ENCODE measurements at places on chromosomes 4 and X.

DNA sequence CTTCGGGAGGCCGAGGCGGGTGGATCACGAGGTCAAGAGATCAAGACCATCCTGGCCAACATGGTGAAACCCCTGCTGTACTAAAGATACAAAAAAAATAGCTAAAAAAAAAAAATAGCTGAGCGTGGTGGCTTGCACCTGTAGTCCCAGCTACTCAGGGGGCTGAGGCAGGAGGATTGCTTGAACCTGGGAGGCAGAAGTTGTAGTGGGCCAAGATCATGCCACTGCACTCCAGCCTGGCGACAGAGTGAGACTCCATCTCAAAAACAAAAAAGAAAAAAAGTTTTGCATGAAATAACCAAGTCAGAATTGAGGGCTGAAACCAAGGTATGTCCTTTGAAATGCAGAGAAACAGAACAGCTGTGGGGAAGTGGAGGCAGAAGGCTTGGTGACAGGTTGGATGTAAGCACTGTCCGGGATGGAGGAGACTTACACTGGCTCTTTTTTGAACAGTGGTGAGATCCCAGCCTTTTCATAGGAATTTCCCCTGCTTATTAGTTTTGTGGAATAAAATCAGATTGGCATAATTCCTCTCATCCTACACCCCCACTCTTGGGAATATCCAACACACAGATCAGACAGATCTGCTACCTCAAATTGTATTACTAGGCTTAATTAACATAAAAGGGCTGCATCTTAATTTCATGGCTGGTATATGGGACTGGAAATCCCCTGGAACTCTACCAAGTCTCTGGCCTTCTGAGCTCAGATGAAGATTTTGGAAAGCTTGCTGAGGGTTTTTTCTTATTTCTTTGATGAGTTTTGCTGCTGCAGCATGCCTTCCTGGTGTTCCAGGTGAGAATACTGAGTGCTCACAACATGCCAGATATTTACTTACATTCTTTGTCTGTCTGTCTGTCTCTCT lies 18.8 kb upstream of the C4orf36 start:
- DNase-seq = no peak

GRCh38 chrX:13791559-13791958 lies 25.3 kb downstream of the GPM6B start:
- DNase-seq = no peak

DNA sequence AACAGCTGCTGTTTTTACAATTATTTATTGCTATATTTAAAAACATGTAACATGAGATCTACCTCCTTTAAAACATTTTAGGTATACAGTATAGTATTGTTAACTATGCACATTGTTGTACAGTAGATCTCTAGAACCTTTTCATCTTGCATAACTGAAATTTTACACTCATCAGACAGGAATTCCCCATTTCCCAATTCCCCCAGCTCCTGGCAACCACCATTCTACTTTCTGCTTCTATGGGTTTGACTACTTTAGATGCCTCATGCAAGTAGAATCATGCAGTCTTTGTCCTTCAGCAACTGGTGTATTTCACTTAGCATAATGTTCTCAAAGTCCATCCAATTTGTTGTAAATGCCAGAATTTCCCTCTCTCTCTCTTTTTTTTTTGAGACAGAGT lies 9.7 kb upstream of the LSM6 start:
- DNase-seq = no peak

DNA sequence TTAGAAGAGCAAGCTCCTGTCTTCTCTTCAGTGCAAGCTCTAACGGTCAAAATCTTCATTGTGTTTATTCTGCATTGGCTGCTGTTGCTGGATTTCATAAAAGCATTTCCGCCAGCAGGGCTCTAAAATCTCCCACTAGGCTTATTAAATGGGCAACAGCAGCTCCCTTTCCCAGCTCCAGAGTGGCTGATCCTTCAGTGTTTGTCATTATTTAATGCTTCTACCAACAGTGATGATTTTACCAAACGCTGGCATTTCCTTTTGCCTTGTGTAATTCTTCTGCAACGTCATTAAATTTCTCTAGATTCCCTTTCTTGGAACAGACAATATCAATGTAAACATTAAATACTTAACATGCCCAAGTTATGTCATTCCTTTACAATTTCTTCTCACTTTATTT lies 20.1 kb downstream of the SLC7A11 start:
- no peak for DNase-seq

DNA sequence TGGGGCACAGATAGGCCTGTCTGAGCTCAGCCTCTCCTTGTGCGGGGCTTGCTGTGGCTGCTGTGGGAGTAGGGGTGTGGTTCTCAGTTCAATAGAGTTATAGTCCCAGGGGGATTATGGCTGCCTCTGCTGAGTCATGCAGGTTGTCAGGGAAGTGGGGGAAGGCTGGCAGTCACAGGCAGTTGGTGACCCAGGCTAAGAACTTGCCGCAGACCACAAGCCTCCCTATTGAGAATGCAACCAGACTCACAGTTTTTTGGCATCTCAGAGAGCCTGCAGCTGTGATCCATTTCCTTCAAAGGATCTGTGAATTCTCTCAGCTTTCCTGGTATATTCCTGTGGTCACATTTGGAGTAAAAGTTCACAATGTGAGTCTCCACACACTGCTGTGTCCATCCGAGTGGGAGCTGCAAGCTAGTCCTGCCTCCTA lies 364.9 kb downstream of the ZNF674 start:
- no peak for DNase-seq

DNA sequence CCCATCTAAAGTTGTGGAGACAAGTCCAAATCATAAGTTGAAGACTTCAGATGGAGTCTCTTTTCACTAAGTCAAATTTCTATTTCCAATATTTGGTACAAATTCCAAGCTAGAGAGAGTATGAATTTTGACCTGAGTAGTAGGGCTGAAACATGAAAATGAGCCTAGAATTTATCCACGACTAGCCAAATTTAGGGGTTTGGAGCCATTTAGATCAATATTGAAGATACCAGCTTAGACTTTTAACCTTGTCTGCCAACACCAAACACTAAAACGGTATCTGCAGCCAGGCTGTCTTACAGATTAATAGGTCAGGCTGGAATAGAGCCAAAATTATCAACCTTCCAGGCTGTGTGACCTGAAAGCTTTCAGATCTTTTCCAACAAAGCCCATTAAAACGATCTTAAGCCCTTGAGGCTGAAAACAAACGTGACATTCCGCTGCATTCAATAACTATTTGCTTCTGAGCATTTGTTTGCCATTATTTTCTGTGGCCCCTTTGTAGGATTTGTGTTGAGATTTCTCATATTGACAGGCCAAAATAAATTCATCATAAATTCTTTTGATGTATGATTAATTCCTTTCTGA lies 268.7 kb upstream of the DKK2 start:
- DNase-seq = no peak

GRCh38 chrX:70046978-70047377 lies 2.8 kb downstream of the AWAT2 start:
- no peak for DNase-seq

DNA sequence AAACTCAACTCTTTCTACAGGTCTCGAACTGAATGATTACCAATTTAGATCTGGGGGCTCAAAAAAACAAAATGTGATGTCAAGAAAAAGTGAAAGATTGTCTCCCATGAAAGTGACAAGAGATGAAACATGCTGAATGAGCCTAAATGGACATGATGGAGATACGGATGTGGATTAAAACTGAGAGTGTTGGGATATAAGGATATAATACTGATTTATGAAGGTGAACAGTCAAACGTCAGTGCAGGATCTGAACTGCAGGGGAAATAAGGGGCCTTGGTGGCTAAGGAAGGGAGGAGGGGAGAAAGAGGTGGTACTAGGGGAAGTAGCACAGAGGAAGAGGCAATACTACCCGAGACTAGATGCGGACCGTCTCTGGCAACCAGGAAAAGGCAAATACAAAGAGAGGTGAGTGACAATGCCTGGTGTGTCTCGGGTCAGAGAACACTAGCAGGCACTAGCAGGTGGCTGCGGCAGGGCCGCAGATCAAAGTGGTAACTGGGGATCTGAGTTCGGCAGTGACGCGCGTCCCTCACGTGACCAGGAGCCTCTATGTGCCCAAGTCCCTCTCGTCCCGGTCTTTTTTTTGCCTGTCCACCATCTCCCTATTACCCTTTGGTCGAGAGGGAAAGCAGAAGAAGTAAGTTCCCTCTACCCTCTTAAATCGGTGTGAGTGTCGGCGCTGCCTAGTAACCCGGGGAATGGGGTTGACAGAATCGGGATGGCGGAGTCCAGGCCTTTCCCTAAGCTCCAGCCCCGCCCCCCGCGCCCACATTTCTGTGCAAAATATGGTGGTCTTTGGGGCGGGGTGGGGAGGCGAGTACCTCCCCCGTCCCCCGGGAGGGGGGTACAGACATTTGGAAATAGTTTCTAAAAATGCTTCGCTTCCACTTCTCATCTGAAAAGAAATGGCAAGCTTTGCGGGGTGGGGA lies at the start of gene TCEAL1:
Gene TCEAL1, plus strand, starts transcription at position 590 of the 932 bp plus-strand sequence. CDS start 942 bp downstream, outside the sequence.
- no peak for DNase-seq

- DNase-seq = no peak
These were observed 7.1 kb downstream of the CCDC160 start for GRCh38 chrX:134244043-134244442.

GRCh38 chr4:985123-985830 lies 1.6 kb upstream of the IDUA start:
- peak; percentile 40 for DNase-seq

- DNase-seq = no peak
These were observed 20.3 kb downstream of the ATP8A1 start for GRCh38 chr4:42636645-42636949.

DNA sequence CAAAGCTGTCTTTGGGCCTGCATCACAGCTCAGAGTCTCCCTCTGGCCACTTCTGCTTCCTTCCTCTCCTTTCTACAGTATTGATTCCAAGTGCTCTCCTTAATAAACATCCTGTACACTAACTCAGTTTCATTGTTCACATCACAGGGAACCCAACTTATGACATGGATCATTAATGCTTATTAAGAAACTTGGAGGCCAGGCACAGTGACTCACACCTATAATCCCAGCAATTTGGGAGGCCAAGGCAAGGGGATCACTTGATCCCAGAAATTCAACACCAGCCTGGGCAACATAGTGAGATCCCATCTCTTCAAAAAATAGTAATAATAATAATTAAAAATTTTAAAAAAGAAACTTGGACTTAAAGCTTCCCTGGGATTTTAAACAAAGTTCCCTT lies 89.2 kb upstream of the EFHC2 start:
- DNase-seq = no peak

DNA sequence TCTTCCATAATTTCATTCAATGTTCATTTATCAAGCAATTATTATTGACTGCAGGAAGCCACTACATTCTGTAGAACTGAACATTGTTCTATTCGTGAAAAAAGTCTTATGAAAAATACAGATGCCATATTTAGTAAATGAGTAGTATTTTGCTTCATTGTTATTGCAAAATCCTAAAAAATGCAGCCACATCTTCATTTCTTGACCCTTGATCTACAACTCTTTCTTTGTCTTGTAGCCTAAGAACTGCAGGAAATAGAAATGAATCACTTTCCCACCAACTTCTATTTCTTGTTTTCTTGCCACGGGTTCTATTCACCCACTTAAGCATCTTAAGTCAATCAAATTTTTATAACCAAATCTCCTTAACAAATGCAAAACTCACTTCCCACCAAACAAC lies 63.3 kb downstream of the KCNIP4 start:
- DNase-seq = no peak

GRCh38 chrX:2351321-2351720 lies 149.5 kb downstream of the DHRSX start:
- DNase-seq = no peak

DNA sequence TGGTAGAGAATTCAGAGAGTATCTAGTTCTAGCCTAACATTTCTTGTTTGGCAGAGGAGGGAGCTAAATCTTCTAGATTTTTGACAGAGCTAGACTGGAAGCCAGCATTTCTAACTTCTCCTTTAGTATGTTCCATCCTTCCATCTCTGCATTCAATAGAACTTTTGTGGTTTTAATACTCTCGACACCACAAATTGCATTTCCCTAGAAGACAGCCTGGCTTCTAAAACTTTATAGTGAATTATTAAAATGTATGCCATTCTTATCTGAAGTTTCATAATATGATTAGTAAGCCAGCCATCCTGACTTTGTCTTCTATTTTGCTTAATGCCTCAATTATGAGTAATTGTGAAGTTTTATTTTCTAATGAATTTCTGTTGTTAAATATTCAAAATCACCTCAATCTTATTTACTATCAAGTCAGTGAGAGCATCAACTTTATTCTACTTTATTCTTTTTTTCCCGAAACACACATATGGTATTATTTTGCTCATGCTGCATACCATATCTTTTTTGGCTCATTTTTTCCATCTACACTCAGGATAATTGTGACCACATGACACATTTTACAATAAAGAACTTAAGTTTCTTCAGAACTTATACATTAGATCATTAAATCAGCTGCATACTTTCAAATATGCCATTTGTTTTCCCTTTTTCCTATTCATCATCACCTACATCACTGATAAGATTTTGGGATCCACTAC lies 30.2 kb downstream of the EDNRA start:
- no peak for DNase-seq

DNA sequence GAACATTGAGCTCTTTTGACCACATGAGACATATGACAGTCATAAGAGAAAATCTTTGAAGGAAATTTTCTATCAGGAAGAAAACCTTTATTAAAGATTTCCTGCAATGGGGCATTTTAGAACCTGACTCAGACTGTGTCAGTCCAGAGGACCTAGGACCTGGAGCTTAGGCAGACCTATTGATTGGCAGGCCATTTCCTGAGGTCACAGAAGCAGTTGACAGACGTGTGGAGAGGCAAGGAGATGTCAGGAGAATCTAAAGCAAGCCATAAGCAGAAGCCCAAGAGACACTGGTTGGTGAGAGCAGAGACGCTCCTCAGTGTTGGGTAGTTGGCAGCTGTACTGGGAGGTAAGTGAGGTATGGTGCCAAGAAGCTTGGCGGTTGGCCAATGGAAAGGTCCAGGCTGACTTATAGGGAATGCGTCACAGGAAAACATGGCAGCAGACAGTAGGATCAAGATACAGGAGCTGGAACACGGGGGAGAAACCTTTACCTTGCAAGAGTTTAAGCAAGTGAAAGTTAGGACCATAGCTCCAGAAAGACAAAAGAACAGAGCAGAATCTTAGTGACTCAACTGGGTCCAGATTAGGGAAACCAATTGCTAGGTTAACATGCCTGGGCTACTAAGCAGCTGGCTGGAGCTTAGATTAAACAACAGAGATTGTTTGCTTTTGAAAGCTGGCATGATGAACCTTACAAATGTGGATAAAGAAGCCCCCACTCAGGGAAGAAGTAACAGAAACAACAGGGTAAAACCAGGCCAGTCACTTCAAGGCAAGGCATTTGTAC lies 18.6 kb downstream of the PALLD start:
- no peak for DNase-seq

GRCh38 chr4:7917669-7918068 lies 22.0 kb downstream of the AFAP1 start:
- no peak for DNase-seq

GRCh38 chr4:38359113-38359512 lies 304.9 kb upstream of the KLF3 start:
- no peak for DNase-seq
